ENCODE measurements at places on chromosomes 13 and 19.

DNA sequence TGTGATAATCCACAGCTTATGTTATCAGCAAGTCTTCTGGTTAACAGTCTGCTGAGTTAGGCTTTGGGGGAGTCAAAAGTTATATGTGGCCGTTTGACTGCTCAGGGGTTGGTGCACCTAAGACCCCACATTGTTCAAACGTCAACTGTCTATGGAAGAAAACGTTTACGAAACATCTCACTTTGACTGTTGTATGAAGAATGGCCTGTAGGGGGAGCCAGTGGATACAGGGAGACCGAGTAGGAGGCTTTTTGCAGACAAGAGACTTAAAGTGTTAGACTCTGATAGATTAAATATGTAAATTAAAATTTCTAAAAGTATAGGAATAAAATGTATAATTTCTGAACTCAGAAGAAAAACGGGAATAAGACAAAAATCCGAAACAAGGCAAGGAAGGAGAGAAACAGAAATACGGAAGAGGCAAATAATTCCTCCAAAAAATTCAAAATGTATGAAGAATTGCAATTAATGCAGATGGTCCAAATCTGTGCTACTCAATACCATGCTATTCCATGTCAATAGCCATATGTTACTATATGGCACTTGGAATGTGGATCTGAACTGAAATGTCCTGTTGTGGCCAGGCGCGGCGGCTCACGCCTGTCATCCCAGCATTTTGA lies 37.8 kb downstream of the TNFSF14 start:
- DNase-seq = no peak

- peak; percentile 38 for DNase-seq
These were observed 3.2 kb downstream of the ATP4B start for GRCh38 chr13:113654591-113655345.

DNA sequence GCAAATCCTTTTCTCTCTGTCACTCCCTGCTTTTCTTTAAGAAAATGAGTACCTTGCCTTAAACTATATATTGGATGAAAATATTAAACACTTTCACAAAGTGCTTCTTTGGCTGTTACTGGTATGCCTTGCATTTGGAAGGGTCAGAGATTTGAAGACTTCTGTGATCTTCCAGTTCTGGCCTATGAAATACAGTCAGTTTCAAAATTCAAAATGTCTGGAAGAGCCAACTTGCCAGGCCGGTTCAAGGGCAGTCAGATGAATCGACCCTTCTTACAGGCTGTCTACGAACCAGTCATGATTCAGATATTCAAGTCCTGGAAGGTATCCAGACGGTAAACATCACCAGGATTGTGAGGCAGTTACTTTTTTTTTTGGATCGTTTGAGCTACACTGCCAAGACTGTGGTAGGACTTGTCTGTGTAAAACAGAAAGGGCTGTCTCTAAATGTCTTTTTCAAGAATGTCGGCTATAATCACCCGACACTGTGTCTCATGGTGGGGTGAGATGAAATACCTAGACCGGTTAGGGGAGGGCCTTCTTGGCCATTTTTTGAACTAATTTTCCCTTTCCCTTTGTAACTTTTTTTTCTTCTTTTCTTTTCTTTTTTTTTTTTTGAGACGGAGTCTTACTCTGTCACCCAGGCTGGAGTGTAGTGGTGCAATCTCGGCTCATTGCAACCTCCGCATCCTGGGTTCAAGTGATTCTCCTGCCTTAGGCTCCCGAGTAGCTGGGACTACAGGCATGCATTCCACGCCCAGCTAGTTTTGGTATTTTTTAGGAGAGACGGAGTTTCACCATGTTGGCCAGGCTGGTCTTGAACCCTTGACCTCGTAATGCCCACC lies 11.2 kb downstream of the ACTN4 start:
- no peak for DNase-seq

- no peak for DNase-seq
These were observed 66.8 kb downstream of the TUBGCP3 start for GRCh38 chr13:112521073-112521685.

- DNase-seq = no peak
These were observed 12.2 kb upstream of the BCAM start for GRCh38 chr19:44796701-44797115.

DNA sequence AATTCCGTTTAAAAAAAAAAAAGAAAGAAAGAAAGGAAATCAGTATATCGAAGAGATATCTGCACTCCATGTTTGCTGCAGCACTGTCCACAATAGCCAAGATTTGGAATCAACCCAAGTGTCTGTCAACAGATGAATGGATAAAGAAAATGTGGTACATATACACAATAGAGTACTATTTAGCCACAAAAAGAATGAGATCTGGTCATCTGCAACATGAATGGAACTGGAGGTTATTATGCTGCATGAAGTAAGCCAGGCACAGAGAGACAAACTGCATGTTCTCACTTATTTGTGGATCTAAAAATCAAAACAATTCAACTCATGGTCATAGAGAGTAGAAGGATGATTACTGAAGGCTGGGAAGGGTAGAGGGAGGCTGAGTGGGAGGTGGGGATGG lies 16.3 kb downstream of the ZNF565 start:
- no peak for DNase-seq

DNA sequence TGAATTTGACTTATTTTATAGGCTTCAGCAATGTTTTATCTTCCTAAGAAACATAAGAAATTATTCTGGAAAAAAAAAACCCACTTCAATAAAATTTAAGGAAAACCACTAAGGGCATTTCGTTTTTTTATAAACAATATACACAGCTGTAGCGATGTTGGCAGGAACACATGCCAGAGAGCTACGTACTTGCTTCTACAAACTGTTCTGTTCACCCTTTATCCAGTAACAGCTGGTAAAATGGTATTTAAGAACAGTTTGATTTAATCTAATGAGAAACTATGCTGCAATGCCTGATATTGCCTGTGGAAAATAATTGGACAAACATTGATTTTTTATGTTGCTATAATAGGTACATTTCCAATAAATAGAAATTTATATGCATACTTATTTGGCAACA lies 137.2 kb upstream of the DACH1 start:
- no peak for DNase-seq

Data from lower lobe of right lung (tissue), 2 donors.